ENCODE measurements at places on chromosomes 7 and 10. TPM values are rescaled to one million over a fixed set of nuclear protein-coding genes. Genes with fewer than 3 reads are reported as not detected.

The SMARCD3 gene
- total RNA-seq: 88.7 TPM

GRCh38 chr10:60549686-60550085 is 160.0 kb upstream of the ANK3 start:
- DNase-seq: no peak

DNA sequence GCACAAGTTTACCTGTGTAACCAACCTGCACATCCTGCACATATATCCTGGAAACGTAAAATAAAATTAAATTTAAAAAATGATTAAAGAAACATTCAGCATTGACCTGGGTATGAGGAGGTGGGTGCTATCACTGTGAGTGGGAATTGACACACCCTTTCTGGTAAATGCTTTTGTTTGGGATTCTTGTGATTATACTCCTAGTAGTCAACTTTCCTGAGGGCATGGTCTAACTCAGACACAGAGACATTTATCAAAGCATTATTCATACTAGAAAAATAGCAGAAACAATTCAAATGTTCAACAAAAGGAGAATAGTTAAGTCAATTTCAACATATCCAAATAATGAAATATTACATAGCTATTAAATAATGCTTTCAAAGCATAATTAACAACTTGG is 44.2 kb downstream of the CNNM2 start:
- DNase-seq: no peak

GRCh38 chr7:30171766-30172447 is 37.1 kb downstream of the MTURN start:
- no peak for DNase-seq

The CDC14C gene
- total RNA-seq: not detected

DNA sequence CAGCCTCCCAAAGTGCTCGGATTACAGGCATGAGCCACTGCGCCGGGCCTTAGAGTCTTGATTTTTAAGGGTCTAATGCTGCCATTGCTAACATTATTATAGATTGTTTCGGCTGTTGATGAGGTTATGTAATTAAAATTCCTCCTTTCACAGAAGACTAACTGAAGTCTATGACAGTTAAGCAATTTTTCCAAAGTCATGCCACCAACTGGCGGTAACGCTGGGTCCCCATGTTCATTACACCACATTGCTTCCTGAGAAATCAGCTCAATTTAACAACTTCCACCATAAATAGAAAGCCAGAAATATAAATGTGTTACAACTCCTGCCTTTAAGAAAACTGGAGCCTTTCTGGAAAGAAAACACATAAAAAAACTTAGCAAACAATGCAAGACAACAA is 3.5 kb downstream of the ERLIN1 start:
- no peak for DNase-seq

DNA sequence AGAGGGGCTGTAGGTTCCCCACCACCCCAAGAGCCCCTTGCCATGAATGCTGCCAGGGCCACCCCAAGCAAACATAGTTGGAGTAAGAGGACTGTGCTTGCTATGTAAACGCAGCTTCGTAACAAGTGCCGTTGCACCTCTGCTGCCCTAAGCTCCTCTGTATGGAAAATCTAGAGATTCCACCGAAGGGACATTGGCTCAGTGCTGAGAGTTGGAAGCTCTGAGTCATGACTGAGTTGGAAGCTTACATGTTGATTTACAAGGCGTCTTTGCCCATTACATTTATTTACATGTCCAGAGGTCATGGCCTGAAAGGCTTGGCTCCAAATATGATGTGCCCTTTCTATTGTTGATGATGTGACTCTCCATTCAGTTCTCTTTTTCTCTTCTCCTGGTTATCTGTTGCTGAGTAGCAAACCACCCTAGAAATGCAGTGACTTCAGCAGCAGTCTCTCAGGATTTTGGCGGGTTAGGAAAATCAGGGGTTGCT is 233.1 kb upstream of the TCF7L2 start:
- DNase-seq: no peak

The CAV1 gene
- total RNA-seq: 502 TPM
